ENCODE measurements at places on chromosomes 1 and 21.

DNA sequence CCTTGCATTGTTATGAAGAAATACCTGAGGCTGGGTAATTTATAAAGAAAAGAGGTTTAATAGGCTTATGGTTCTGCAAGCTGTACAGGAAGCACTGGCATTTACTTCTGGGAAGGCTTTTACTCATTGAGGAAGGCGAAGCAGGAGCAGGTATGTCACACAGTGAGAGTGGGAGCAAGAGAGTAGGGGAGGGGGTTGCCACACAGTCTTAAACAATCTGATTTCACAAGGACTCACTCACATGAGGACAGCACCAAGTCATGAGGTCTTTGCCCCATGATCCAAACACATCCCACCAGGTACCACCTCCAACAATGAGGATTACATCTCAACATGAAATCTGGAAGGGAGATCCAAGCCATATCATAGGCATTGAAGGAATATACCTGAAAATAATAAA lies 127.2 kb downstream of the EVI5 start:
- DNase-seq = no peak

- DNase-seq = no peak
Observed at GRCh38 chr1:42942444-42942843, 16.2 kb downstream of the SLC2A1 start.

DNA sequence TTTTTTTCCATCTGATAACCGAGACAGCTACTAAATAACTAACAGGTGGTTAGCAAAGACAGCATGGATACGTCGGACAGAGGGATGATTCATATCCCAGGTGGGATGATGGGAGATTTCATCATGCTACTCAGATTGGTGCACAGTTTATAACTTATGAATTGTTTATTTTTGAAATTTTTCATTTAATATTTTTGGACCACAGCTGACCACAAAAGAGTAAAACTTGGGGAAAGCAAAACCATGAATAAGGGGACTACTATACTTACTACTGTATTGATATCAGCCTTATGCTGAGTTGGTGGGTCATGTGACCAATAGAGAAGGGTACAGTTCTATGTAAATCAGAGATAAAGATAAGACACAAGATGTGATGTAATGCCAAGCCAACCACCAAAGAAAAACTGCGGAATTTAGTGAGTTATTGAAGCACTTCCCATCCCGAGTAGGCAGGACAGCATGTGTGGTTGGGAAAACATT lies 248.1 kb upstream of the C1orf105 start:
- no peak for DNase-seq

DNA sequence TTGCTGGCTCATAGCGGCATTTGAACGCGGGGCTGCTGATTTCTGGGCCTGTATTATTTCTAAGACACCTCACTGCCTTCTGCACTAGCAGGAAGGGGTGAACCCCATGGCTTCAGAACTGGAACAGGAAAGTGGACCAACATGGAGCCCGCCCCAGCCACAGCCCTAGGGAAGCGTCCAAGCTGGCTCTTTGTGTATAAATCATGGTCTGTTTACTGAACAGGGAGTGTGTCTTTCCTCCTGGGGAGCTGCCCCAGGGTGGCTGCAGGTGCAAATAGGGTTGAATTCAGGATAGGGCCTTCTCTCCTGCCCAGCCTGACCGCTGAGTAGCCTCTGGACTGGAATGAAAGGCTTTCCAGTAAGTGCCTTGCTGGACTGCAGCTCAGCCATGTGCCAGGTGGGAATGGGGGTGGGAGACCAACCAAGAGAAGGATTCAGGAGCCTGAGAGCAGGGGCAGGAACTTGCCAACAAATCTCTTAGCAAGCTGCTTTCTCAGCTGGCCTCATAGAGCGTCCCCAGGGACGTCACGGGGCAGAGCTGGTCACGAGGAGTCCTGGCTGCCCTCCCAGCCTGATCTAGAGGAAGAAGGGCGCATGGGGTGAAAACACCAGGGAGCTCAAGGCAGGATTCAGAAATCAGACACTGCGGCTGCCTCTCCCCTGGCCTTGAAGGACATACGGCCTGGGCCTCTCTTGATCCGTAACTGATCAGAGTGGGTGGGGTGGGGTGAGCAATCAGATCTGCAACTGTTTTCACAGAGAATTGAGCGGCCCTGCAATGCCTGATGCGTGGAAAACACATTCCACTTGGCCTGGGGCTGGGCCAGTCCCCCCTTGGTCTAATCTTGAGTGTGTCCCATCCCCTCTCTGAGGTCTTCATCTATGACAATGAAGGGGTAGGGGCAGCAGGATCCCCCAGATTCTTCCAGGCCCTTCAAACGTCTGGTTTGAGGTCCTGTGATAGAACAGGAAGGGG lies 56.5 kb upstream of the SELENON start:
- DNase-seq = no peak

DNA sequence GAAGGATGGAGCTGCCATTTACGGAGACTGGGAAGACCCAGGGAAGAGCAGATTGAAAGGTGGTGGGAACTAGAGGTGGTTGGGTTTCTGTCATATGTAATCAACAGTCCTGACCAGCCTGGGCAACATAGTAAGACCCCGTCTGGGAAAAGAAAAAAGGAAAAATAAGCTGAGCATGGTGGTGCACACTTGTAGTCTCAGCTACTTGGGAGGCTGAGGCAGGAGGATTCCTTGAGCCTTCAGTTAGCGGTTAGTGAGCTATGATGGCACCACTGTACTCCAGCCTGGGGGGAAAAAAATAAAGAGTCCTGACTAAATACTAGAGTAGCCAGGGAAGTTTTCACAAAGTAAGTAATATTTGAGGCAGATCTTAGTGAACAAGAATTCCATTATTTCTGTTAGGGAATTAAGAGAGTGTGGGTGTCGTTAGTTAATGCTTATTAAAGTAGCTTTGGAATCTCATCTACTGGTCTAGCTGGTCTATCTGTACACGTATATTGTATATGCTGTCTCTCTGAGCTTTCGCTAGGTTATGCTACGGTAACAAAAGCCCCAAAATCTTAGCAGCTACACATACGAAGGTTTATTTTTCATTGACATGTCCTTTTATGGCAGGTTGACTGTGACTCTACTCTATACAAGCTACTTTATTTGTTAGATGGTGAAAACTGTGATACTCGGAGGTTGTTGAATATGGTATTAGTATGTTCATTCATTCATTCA lies 4.4 kb downstream of the NBPF1 start:
- DNase-seq = no peak

DNA sequence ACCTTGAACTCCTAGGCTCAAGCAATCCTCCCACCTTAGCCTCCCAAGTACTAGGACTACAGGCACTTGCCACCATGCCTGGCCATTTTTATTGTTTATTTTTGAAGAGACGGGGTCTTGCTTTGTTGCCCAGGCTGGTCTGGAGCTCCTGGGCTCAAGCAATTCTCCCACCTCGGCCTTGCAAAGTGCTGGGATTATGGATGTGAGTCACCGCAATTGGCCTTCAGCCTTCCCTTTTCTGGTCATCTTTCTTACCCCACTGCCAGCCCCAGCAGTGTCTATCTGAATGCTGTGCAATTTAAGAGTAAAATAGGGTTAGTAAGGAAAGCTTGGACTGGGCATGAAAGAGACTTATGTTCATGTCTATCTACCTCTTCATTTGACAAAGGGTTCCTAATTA lies 6.1 kb upstream of the KLF17 start:
- DNase-seq = no peak

- no peak for DNase-seq
Observed at GRCh38 chr1:167263819-167264464, 43.3 kb downstream of the POU2F1 start.

GRCh38 chr1:67534627-67535065 lies 104.4 kb upstream of the SERBP1 start:
- DNase-seq = no peak

- DNase-seq = peak; percentile 25
Observed at GRCh38 chr1:8424539-8425116, 106.7 kb downstream of the SLC45A1 start.

DNA sequence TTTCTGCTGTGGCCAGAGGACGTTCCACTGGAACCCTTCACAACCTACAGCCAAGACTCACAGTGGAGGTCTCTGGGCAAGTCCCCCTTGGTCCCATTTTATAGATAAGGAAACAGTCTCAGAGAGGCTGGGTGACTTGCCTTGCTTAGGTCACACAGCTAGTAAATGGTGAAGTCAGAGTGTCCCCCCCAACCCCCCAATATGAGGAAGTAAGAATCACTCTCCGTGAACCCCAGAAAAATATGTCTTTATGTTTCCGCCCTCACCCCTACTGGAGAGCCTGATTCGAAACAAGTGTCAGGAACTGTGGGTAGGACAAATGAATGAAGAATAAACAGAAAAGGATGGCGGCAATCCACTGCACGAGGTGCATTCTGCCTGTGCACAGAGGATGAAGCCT lies 56.7 kb downstream of the H3-3A start:
- DNase-seq = no peak

GRCh38 chr1:77540501-77541161 lies 141.8 kb downstream of the ZZZ3 start:
- no peak for DNase-seq

- DNase-seq = no peak
Observed at GRCh38 chr1:60036856-60037460, 36.6 kb downstream of the C1orf87 start.

DNA sequence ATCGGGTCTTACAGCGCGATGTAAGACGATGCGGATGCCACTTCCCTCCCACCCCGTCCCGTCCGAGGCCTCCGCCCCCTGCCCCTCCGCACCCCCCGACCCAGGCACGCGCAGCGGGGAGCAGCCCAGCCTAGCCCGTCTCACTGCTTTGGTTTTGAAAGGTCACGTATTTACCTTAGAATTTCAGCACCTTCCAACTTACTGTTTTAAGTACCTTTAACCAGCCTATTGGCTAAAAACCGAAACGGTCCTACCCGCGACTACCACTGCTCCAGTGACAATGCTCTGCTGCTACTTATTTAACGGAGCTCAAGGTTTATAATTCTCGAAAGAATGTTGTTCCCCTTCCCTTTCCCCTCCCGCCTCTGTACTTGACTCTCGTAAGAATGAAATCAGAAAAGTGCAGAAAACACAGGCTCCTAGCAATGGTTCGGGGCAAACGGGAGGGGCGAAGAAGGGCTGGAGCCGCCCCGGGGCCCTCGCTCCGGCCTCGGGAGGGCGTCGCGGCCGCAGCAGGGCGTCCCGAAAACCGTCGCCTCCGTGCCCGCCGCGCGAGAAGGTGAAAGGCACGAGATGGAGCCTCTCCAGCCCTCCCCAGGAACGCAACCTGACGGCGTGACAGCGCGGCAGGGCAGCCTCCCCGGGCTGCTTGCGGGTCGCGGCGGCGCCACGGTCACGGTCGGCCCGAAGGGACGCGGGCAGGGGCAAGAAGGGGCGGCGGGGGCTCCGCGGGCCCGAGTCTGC lies 667 bp downstream of the TMEM50B start:
- DNase-seq = peak; percentile 21

DNA sequence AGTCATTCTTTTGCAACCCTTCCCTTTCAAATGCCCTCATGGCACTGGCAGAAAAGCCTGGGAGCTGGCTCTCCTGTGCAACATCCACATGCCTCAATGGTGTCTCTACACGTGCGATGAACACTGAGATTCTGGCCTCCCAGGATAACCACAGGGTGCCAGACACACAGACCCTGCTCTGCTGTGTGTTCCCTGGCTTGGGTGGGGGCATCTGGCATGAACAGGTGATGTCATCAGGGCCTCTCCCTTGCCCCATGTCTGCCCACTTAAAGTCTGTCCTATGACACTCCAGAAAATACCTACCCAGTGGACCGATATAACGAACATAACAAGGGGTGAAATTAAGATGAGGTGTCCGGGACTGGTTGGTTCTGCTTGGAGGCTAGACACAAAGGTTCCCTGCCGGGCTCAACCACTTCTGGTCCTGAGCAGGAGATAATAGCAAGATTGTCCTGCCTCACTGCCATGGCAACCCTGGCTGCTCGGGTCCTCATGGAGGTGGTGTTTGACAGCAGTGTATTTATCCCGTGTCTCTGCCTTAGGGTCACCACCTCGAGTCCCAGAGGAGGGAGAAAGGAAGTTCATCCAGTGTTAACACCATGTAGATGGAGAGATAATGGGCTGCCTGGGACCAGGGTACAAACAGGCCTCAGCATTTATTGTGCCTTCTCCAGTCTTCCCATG lies 19.3 kb downstream of the INSRR start:
- no peak for DNase-seq

- DNase-seq = no peak
Observed at GRCh38 chr1:205003358-205004131, 39.5 kb upstream of the CNTN2 start.

GRCh38 chr1:16031551-16031950 lies 9.7 kb downstream of the CLCNKA start:
- DNase-seq = no peak

- no peak for DNase-seq
Observed at GRCh38 chr1:38990386-38990737, 714 bp upstream of the AKIRIN1 start.

DNA sequence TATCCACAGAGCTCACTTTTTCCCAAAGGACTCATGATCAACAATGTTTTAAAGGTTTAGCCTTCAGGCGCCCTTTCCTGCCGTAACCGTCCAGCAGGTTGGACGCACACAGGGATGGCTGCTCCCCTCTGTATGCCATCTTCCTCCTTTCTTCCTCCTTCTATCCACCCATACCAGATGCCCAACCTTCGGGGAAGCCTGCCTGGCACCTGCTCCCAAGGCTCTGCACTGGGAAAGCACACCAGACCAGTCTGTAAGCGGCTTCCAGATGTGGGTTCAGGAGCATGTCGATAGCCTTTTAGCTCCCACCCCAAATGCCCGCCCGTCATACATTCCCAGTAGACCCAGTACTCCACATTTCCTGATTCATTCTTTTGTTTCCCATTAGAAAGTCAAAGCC lies 52.9 kb downstream of the STUM start:
- no peak for DNase-seq

Measured in activated T-cell treated with anti-CD3 and anti-CD28 coated beads for 48 hours (primary cell).